ENCODE measurements at places on chromosomes 11 and 22. TPM values are rescaled to one million over a fixed set of nuclear protein-coding genes. Genes with fewer than 3 reads are reported as not detected.

The RAB30 gene
- 19.0 TPM for total RNA-seq

The SYT7 gene
- total RNA-seq: 2.5 TPM

The ELMOD1 gene
- total RNA-seq: 2.1 TPM

The PHOX2A gene
- not detected for total RNA-seq

The AP1B1 gene
- total RNA-seq: 48.6 TPM

The GAS2 gene
- total RNA-seq: 0.87 TPM

The TMPRSS4 gene
- total RNA-seq: not detected

The C11orf86 gene
- 0.28 TPM for total RNA-seq

The LRRN4CL gene
- total RNA-seq: 0.13 TPM

The HOATZ gene
- total RNA-seq: not detected

The HEPHL1 gene
- not detected for total RNA-seq

The PKP3 gene
- total RNA-seq: 36.8 TPM

The OR5P2 gene
- total RNA-seq: not detected

The USH1C gene
- total RNA-seq: not detected

The SCGB1C1 gene
- total RNA-seq: not detected

The MUC2 gene
- 0.08 TPM for total RNA-seq

DNA sequence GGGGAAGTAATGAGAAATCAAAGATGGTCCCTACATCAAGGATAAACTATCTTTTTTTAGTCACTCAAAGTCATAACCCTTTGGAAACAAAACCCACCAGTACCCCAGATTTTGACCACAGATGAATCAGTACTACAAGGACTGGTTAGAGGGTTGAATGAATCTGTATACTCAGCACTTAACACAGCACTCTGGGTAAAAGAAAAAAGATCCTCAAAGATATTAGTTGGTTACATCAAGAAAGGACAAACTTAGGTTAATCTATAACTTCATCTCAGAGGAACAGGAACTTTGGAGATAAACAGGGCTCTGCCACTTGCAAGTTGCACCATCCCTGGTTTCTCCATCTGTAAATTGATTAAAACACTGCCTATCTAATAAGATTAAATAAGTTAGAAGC, 18.8 kb downstream of the SC5D start:
- DNase-seq: no peak

GRCh38 chr11:116835042-116835772, 2.2 kb downstream of the APOA1 start:
- no peak for DNase-seq

DNA sequence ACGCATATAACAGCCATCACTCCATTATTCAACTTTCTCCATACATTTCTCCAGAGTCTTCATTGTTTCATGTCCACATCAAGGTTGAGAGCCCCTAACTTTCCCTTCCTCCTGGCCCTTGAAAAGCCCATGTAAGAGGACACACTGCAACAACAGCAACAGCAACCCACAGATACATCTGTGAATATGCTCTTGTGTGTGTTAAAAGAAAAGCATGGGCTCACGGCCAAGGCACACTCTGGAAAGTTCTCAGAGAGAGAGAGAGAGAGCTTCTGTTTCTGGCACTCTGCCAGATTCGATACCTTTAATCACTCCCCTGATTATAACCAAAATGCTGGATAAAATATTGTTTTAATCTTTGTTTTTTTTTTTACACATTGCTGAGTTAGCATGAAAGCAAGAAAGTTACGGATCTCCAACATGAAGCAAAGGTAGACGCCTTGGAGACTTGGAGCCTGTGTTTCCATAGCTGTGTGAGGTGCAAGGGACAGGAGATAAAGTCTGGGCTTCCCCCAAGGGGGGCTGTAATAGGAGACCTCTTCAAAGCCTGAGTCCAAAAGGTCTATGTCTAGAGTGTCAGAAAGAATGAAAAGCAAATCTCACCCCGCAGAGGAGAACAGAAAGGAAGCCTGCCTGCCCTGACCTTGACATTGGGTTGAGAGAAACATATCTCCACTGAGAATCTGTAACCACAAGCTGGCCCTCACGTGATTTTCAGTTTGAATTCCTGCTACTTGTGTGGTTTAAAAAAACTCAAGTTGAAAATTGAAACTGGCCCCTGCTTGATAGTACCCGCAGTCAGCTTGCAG, 33.7 kb upstream of the MPPED1 start:
- DNase-seq: no peak

DNA sequence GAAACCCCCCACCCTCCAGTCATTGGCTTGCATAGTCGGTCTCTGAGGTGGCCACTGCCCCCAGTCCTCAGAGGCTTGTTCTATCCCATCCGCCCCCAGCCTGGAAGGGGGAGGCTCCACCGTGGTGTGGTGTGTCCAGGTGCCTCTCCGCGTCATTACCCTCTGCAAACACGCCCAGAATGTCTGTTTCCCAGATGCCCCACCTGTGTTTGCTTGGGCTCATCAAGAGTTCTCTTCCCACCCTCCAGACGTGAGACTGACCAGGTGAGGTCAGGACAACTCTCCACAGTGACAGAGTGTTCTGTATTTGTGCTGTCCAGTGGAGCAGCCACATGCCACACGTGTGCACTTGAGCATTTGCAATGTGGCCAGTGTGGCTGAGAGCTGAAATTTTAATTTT, 24.9 kb downstream of the LRRC10B start:
- no peak for DNase-seq

DNA sequence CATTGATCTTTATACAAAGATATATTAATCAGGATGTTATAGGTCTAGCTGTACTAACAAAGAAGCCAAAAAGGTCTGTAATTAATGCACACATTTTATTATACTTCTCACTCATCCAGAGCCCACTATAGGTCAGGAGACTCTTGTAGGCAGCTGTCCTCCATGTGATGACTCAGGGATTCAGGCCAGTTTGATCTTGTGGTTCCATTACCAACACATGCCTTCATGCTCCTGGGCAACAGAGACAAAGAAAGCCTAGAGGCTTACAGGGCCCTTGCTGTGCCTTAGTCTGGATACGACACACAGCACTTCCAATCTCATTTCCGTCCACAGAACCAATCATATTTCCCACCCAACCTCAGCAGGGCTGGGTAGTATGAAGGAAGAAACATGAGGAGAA, 150.3 kb upstream of the NCAM1 start:
- no peak for DNase-seq

GRCh38 chr11:96026310-96026709, 102.4 kb upstream of the MTMR2 start:
- DNase-seq: no peak

DNA sequence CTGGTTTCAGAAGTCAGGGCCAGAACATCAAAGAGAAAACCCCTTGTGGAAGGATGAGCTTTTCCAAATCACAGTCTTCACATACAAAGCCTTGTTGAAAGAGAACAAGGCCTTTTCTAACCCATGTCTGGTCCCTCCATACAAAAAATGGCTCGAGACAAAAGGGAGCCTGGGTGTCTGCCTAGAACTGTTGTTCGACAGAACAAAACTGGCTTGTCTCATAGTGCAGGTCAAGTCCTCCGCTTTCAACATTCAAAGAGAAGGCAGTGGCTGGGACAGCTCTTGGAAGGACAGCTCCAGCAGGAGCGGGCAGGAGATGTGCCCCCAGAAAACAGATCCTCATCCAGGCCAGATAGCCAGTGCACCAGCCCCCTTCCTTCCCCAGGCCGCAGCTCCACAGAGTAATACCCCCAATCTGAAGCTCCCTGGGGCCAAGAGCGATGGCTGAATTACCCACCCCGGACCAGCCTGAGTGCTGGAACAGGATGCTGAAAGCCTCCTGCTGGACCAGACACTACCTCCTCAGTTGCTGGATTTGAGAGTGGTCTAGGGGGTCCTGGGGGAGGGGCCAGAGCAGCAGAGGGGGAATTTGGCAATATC, 27.6 kb downstream of the USH1C start:
- DNase-seq: no peak

DNA sequence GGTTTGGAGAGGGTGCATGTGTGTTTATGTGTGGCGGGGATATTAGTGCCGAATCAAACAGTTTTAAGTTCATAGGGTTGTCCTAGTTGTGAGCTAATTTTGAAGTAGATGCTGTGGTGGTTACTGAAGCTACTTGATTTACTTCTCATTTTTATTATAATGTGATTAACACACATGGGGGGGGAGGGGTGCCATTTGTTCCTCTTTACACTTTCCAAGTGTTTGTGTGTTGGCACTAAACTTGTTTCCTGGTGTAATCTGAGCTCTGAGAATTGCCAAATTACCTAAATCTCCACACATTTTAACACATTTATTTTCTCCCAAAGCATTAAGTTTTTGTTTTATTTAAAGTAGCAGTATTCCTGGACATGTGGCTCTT, 60.1 kb downstream of the ZNRF3 start:
- DNase-seq: no peak

DNA sequence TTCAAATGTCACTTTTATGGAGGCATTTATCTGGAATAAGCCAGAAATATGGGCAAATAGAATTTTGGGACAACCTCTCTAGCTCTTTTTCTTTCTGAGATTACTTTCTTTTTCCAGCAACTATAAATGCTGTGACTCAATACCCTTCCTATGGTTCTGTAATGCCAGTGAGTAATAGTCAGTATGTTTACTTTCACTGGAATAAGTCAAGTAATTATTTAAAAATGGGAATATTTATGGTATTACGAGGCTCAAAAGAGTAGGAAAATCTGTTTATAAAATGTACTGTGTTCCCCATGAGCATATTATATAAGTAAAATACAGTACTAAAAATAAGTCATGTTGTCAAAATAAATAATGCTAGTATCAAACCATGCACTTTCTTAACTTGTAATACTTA, 750.5 kb downstream of the LUZP2 start:
- no peak for DNase-seq

GRCh38 chr11:23680488-23681230, 816.2 kb upstream of the LUZP2 start:
- no peak for DNase-seq

- peak; percentile 54 for DNase-seq
Measured at GRCh38 chr22:26364066-26365015, 64.7 kb upstream of the ASPHD2 start.

GRCh38 chr22:29625090-29625825, 21.8 kb downstream of the NF2 start:
- no peak for DNase-seq

GRCh38 chr22:20840646-20841371, 17.8 kb downstream of the PI4KA start:
- DNase-seq: no peak

- no peak for DNase-seq
Measured at GRCh38 chr22:24265734-24266133, 4.9 kb upstream of the SPECC1L start.

DNA sequence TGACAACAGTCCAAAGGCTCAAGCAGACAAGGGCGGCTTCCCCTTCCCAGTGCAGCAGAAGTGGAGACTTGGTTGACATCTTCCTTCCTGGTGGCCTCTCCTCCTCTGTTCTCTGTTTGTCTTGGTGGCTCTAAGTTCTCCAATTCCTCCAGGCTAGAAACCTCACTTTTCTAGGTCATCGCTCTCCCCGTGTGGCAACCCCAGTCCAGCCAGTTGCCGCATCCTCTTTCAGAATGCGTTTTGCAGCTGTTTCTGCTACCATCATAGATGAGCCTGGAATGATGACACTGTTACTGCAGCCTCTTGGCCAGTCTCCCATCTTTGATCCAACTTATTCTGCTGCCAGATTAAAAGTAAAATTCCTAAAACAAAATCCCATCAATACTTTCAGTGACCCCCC, 201.5 kb downstream of the TRIM29 start:
- no peak for DNase-seq

GRCh38 chr11:95764267-95764898, 25.2 kb downstream of the FAM76B start:
- no peak for DNase-seq

DNA sequence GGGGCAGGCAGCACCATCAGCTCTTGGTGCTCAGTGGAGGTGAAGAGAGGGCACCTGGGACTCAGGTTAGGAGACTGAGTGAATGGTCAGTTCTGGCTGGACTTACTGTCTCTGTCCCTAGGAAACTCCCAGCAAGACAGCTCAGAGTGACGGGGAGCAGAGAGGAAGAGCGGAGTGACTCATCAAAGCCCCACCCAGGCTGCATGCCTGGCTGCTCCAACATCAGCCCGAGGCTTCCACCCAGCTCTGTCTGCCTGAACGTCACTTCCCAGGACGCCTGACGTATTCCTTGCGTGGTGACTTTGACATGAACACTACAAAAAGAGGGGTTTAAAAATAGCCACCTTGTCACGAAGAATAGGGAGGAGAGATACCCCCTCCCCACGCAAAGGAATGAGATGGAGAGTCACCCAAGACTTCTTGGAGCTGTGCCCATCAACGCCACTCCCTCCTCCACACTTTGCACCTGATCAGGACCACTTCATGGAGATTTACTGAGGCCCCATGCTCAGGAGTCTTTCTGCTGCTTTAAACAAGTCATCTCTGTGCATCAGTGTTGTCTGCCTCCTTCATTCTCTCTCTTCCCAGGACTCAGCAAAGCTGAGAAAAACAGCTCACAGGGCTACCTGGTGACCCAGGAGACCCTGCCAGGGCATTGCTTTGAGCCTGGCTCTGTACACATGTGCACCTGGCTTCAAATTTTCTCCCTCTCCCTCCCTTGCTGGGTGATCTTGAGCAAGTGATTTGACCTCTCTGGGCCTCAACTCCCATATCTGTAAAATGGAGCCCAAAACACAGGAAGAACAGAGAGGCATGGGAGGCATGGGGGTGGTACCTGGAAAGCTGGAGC, 83.1 kb downstream of the MN1 start:
- DNase-seq: peak; percentile 59

DNA sequence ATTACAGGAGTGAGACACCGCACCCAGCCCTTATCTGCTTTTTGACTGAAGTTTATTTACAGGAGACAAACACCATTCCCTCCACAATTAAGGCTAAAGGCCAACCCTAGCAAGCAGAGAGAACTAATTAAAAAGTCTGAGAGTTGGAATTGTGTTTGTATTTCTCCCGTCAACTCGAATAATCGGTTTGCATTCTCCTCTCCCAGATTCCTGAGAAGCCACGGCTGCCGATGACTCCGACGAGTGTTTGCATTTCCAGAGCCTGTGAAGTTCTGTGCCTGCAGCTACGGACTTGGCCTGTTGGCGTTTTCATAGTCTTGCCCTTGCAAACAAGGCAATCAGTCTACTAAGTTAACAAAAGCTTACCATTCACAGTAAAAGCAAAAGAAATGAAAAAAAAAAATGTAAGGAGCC, 73.2 kb upstream of the NUP50 start:
- DNase-seq: no peak

GRCh38 chr22:22836635-22837034, 51.0 kb upstream of the IGLL5 start:
- DNase-seq: no peak

DNA sequence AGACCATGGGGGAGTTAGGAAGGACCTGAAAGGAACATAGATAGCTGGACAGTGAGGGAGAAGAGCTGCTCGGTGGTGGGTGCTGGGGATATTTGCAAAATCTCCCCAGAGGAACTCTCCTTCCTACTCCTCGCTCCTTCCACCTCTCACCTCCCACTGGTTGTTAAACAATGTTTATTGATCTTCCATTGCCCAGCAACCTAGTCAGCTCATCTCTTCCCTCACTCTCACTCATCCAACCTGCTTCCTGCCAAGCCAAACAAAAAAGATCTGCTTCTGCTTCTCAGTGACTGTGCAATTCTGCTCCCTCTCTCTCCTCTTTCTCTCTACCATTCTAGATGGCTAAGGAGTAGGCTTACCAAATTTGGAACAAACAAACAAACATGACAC, 115.0 kb downstream of the SLC1A2 start:
- DNase-seq: no peak

All from Panc1 (cell line).